EL (cell line): ENCODE measurements at places on chromosomes 16 and 17.

DNA sequence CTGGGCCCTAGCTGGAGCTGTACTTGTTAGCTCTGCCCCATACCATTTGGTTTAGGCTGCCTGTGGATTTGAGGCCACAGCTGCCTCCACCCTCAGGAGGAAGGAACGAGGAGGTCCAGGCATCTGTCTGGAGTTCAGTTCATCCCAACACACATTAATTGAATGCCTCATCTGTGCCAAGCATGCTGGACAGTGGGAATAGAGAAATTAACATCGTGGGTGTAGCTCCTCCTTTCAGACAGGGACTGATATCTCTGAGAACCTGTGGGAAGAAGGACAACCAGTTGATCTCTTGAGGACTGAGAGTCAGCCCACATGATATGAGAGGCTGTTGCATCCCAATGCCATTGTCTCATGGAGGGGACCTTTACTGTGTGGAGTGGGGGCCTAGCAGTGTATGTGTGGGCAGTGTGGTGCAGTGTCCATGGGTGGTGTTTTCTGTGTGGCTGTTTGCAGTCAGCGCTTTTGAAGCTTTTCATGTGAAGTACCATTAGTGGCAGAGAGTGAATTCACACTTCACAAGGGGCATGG is 29.4 kb upstream of the DDX52 start:
- DNase-seq: peak; percentile 64

- DNase-seq: no peak
Observed at GRCh38 chr17:1834380-1835149, 4.8 kb downstream of the RPA1 start.

GRCh38 chr16:22885951-22886350 is 72.0 kb downstream of the HS3ST2 start:
- DNase-seq: no peak

DNA sequence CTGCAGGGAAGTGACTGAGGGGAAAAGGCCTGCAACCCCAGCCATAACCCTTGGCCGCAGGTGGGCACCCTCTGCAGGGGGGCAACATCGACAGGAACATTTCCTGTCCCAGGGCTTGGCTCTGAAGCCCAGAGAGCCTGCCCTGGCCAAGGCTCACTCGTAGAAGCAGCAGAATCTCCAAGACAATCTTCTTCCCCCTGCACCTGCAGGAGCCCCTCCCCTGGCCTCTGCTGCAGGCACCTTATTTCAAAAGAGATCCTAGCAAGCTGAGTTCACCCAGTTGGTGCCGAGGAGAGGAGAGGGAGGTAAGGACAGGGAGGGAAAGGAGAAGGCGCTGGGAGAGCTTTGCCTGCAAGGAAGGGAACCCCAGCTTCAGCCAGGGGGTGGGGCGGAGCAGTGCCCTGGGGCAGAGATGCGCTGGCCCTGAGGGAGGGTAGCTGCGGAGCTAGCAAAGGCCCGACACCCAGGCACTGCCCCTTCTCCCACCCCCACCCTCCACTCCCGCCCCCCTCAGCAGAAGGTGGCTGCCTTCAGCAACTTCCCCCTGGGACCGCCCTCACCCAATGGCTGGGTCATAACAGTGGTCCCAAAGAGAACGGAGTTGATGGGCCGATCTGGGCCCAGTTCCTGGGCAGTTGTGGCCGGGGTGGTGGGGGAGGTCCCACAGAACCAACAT is 104.3 kb upstream of the TNRC6C start:
- DNase-seq: no peak

DNA sequence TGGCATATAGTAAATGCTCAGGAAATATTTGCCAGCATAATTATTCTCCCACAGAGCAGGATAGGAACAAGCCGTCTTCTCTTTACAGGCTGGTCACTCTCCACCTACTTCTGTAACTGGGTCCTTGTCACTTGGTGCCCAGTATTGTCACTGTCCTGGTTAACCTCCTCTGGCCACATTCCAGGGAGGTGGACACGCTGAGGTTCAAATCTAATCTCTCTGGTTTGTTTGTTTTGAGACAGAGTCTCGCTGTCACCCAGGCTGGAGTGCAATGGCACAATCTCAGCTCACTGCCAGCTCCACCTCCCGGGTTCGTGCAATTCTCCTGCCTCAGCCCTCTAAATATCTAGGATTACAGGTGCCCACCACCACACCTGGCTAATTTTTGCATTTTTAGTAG is 15.6 kb downstream of the SBK1 start:
- DNase-seq: no peak

GRCh38 chr16:74770831-74771526 is 3.6 kb downstream of the FA2H start:
- DNase-seq: no peak

- DNase-seq: peak; percentile 97
Observed at GRCh38 chr16:25109643-25110042, 1.9 kb upstream of the LCMT1 start.

DNA sequence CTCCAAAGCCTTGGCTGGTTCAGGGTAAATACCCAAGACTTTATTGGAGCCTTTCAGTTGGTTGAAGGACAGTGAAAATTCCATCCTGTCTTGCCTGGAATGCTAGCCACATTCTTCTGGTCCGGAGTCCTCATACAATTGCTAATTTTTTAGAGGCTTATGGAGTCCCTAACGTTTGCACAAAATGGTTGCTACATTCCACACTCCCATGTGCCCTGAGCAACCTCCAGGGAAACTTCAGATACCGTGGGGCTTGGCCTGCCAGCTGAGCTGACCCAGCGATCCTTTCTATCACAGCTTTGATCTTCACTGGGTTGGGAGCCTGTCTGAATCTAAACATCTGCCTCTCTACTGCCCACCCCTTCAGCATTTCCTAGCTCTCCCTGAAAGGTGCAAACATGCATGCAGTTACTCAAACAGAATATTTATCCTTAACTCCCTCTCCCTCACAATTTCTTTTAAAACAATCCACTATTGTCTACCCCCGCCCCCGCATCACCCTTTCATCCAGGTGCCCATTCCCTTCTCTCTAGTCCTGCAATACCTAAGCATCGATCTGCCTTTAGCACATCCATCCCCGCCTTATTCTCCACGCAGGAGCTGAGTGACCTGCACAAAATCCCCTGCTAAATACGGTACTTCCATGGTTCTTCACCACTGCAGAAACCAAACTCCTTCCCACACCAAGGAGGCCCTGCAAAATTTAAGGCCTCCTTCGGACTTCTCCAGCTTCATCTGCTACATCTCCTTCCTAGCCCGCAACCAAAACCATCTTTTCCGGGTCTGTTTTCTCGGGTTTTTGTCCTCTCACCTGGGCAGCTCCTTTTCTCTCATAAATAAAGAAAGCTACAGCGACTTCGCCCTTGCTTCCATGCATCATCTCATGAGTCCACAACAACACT is 810 bp upstream of the GAN start:
- peak; percentile 46 for DNase-seq

- DNase-seq: no peak
Observed at GRCh38 chr17:79010304-79010646, 711 bp upstream of the CANT1 start.

DNA sequence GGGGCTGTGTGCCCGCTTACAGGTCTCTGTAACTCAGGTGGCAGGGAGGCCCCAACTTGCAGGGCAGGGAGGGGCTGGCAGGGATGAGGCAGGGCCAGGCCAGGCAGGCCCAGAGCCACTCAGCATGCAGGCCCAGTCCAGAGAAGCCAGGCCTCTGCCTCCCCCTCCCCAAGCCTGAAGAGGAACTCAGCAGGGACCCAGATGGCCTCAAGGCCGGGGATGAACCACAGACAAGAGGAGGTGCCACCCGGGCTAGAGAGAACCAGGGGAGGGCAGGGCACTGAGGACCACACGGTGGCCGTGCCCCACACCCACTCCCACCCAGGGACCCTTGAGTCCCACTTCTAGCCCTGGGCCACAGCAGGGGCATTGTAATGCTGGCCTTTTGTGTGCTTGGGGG is 29.8 kb upstream of the EIF1 start:
- no peak for DNase-seq

DNA sequence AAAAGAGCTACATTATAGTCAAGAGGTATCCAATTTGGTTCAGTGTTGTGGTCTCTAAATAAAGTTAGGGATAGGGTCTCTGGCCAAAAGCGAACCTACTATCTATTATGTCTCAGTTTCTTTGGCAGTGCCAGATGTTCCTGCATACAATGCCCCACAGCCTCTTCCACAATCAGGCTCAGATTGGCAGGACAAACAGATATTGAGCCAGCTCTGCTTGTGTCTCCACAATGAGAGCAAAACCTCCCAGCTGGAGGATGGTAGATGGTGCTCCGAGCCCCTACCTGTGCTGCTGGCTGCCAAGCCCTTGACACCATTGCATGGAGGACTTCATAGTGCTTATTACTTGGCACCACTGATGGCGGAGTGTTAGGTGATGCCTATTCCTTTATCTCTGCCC is 19.7 kb downstream of the PHAF1 start:
- DNase-seq: no peak

GRCh38 chr17:56099649-56100048 is 53.6 kb upstream of the ANKFN1 start:
- DNase-seq: peak; percentile 42

- DNase-seq: no peak
Observed at GRCh38 chr17:32488604-32489180, 1.9 kb downstream of the CDK5R1 start.

DNA sequence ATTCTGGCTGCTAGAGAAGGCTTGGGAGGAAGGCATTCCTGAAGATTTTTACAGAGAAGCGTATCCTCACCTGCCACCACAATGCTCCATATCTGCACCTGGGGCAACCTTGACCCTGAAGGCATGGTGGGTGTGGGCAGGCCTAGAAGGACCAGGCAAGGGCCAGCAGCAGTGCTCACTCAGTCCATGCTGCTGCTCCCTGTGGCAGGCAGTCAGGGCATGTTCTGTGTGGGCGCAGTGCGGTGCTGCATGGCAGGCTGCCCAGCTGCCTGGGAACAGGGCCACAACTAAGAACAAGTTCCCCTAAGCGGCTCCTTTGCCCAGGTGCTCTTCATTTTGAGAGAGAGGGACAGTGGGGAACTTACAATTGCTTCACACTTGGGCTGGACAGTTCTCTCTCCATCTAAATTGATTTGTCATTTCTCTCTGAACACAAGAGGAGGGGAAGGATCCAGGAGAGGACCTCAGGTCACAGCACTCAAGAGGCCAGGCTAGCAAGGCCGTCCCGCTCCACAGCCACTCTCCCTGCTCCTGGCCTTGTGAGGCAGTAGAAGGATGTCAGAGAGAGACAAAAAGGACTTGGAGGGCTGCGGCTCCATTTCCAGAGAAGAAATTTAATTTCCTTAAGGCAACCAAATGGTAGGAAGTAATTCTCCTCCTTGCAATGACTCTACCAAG is 158.8 kb downstream of the AATF start:
- no peak for DNase-seq

- no peak for DNase-seq
Observed at GRCh38 chr16:57385083-57385482, 12.8 kb downstream of the CX3CL1 start.

DNA sequence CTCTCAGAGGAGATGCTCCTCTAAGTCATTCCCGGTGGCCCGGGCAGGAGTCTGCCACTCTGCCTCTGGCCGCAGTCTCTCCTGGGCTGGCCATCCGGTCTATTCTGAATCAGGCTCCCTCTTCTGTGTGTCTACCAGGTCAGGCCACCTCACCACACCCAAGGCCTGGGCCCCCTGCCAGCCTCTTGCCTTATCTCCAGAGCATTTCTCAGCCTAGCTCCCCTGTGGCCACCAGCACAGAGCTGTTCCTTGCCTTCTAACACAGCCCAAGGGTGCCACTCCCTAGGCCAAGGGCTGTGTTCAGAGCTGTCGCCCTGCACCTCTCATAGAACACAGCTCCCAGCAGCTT is 55.3 kb downstream of the MYO18A start:
- DNase-seq: no peak

- DNase-seq: peak; percentile 81
Observed at GRCh38 chr16:72878301-72879269, 169.3 kb downstream of the ZFHX3 start.

DNA sequence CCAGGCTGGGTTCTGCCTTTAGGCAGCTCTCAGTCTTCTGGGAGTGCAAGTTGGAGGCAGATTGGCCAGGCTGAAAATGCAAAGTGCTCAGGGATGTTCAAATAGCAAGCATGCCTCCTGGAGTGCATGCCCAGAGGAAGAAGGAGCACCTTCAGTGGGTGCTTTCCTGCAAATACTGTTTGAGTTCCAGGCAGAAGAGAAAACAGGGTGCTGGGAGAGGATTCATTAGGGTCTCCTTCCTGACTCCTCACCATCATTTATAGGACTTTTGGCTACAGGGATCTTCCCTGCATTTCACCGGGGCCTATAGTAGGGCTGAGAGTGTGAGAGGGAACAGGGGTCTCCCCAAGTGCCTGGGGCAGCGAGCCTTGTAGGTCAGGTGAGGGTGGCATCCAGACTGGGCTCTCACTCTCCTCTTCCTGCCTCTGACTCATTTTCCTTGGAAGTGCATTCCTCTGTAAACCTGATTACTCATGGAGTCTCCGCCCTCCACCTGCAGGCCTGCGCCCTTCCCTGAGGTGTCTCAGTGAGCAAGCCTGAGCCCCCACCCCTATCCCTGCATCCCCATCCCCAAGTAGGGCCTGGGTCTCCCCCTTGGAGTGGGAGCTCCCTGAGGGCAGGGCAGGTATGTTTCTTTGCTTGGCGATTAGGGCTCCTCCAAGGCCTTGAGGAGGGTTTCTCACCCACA is 17.1 kb upstream of the TNS4 start:
- peak; percentile 62 for DNase-seq

- DNase-seq: no peak
Observed at GRCh38 chr16:86554599-86554916, 477 bp downstream of the MTHFSD start.

DNA sequence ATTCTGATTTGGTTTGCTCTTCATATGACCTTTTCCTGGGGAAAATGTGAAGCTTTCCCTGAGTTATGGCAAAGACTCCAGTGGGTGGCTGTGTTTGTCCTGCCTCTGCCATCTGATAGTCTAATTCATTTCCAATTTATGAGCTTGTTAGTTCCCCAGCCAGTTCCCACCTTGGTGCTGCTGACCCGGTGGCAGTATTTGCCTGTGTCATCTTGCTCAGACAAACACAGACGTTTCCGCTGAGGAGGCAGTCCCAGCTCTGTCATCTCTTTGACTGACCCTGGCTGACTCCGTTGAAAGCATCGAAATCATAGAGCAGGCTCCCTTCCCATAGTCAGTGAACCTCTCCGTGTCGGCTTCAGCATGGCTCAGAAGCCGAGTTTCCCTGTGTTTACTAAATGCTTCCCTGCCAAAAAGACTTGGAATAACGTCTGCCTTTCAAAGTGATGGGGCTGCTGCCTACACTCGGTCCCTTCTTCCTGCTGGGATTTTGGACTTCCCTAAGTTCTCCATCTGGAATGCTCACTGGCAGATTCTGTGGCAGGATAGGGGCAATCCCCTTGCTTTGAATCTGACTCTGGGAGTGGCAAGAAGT is 538.3 kb downstream of the NPIPA7 start:
- DNase-seq: no peak

DNA sequence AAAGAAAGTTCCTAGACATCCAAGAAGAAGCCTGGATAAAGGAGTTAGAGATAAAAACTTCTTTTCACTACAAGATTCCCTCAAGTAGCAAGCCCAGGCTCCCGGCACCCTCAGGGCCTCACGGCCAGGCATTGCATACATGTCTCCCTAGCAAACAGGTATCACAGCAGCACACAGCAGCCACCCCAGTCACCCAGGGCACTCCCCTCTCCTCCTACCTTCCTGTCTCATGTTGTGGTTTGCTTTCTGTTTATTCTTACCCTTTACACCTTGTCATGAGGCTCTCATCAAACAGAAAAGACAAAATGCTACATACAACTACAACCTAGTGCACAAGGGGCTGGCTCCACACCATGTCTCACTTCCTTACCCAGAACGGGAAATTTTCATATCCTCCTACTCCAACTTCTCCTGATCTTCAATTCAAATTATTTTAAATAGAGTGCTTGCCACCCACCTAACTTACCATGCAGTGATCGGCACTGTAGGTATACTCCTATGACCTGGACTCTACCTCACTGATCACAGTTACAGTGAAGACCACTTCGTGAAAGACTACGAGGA is 42.7 kb downstream of the XPO6 start:
- no peak for DNase-seq

GRCh38 chr16:30115238-30115637 is 1.9 kb upstream of the GDPD3 start:
- DNase-seq: no peak
